Fibroblast of skin of back (primary cell): ENCODE measurements at places on chromosomes 4 and X.

- no peak for DNase-seq
These were observed 16.7 kb downstream of the ATP5ME start for GRCh38 chr4:657338-657833.

- DNase-seq, result no peak
These were observed 4.3 kb upstream of the FGG start for GRCh38 chr4:154616731-154617130.

GRCh38 chrX:17036171-17036961 lies 89.9 kb downstream of the REPS2 start:
- no peak for DNase-seq

DNA sequence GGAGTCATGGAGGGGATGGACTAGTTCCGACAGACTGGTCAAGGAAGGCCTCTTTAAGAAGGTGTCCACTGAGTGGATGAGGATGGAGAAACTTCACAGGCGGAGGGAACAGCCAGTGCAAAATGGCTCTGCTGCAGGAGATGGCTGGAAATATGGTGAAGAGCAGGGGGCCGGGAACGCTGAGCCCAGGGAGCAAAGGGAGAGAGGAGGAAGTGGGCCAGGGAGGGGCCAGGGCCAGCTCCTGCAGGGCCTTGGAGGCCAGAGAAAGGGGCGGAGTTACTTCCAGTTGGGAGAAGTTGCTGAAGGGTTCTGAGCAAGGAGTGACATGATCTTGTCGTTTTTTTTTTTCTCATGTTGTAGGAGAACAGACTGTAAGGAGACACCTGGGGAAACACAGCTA lies 94.5 kb downstream of the WFS1 start:
- no peak for DNase-seq

DNA sequence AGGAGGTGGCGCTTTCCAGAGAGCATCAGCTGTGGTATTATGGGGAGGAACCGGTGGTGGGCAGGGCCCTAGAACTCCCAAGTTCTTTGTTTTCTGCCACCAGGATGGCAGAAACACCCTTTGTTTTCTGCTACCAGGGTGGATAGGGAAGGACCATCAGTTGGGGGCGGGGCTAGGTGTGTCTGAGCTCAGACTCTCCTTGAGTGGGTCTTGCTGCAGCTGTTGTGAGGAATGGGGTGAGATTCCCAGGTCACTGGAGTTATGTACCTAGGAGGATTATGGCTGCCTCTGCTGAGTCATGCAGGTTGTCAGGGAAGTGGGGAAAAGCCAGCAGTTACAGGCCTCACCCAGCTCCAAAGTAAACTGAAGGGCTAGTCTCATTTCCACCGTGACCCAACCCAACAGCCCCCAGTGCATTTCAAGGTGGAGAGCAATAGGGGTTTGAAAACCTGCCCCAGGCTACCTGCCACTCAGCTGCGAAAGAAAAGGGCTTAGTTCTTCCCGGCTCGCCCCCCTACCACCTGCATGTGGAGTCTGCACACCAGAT lies 167.8 kb upstream of the FAM241A start:
- no peak for DNase-seq

GRCh38 chr4:121148000-121148399 lies 16.1 kb downstream of the TNIP3 start:
- DNase-seq, result peak; percentile 52

GRCh38 chr4:10281996-10282395 lies 165.4 kb upstream of the WDR1 start:
- peak; percentile 40 for DNase-seq

DNA sequence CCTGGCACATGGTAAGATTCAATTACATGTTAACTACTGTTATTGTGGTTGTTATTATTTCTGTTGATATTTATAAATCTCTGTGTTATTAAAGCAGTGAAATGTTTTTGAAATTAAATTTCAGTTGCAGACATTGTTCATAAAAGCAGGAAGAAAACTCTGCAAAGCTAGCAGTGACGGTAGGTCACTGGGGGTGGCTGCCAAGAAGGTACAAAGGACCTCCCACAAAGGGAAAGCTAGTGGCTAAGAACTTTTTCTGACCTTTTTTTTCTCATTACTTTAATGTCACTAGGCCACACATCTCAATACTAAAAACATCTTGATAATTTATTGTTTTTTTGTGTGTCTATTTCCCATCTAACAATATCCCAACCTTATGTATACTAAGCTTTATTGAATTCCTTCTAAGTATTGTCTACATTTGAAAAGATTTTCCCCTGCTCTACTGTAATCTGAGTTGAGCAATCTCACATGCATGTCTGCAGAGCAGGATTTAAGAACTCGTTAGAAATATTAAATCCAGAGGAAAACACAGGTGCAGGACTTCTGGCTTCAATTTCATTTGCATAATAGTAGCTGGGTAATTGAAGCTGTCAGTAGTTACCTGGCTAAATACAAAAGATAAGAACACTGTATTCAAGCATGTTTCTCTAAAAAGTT lies 197.3 kb downstream of the CFAP299 start:
- DNase-seq, result no peak

DNA sequence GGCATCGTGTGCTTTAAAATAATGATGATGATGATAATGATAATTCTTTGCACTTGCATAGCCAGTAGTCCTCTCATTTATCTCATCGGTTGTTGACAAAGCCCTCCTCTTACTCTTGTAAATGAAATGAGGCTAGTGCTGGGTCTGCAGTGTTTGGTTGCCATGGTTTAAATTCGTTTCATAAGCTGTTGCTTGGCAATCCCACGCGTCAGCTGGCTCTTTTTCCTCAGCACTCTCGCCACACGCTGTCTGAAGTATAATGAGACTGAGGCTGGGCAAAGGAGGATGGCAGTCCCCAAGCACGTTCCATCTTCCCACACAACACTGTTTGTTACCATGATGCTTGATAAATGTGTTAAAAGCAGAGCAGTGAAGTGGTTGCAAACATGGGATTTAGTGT lies 15.5 kb downstream of the PAGE4 start:
- DNase-seq, result no peak

GRCh38 chr4:153502584-153502983 lies 36.4 kb downstream of the TMEM131L start:
- peak; percentile 56 for DNase-seq

DNA sequence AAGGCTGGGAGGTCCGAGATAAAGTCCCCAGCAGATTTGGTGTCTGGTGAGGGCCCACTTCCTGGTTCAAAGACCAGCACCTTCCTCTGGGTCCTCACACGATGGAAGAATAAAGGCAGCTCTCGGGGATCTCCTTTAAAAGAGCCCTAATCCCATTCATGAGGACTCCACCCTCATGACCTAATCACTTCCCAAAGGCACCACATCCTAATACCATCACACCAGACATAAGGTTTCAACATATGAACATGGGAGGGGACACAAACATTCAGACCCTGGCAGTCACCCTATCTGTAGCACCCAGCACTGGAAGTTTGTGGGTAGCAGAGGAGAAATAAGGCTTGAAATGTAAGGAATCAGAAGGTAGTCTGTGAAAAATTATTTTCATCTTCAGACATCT lies 112.9 kb upstream of the NOCT start:
- no peak for DNase-seq

- no peak for DNase-seq
These were observed 55.4 kb downstream of the NOP14 start for GRCh38 chr4:2907706-2908293.

GRCh38 chr4:127783026-127783769 lies 1.1 kb downstream of the HSPA4L start:
- DNase-seq, result peak; percentile 29

DNA sequence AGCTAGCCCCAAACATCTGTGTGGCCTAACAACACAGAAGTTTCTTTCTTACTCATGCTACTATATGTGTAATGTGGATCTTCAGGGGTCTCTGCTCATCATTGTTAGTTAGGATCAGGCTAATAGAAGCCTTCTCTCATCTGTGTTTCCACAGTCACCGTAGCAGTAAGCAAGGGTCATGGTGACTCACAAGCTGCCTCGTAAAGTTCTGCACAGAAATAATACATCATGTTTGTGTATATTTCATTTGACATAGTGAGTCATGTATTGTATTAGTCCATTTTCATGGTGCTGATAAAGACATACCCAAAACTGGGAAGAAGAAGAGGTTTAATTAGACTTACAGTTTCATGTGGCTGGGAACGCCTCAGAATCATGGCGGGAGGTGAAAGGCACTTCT lies 38.7 kb downstream of the SLC4A4 start:
- peak; percentile 78 for DNase-seq

DNA sequence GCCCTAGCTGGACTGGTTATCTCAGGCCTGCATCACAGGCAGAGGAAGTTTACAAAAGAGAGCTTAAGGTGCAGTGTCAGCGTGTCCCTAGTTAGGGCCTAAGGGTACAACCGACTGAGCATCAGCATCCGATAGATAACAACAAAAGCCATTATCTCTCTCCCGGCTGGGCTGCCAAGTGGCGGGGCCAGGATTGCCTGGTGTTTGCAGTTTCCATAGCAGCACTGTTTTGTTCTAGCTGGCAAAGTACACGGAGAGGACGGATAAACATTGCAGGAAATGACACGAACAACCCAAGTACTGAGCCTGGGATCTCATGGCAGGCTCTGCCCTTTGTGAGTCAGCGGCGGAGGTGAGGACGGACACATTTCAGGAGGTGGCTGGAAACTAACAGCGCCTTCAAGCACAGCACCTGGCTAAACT lies 104.7 kb upstream of the NOCT start:
- peak; percentile 49 for DNase-seq

DNA sequence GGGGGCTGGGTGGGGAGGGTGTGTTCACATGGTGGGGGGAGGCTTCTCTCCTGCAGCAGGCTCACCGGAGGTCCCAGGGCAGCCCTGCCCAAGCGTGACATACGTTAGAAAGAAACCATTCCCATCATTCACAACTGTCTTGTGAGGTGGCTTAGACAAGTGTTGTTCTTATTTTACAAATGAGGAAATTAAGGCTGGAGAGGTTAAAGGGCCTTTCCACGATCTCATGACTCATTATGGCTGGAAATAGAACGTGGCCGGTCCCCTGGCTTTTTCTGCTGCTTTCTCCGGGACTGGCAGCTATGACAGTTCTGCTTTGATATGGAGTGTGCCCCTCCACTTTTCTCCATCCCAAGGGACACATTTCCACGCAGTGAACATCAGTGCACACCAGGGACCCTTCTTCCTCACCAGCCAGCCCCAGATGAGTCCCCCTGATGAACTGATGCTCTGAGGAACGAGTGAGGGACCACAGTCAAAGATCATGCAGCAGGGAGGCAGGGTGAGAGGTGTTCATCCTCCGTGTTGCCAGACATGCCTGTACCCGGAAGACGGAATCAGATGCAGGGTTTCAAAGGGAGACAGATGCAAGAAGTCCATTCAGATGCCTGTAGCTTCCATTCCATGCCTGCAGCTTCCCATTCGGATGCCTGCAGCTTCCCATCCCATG lies 64.0 kb upstream of the ACSL1 start:
- no peak for DNase-seq

GRCh38 chrX:100090931-100091330 lies 319.1 kb downstream of the PCDH19 start:
- peak; percentile 94 for DNase-seq

- DNase-seq, result no peak
These were observed 26.8 kb upstream of the ATXN3L start for GRCh38 chrX:13346646-13347045.

DNA sequence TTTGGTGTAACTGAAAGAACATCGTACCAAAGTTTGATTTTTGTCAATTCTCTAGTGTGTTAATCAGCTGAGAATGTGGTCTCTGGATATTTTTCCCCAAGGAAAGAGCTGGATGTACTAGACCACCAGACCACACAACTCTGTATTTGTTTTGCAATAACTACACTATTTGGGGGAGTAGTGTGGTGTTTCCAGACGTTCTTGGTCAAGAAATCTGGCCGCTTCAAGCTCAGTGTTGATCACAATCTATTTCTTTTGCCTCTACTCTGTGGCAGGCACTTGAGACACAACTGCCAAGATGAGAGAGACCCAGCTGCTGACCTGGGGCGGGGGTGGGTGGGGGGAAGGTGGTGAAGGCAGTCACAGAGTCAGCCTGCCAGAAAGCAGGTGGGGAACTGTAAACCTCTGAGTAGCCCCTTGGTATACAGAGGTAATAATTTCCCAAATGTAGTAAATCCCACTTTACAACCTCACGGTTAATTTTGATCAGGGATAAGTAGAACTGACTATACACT lies 30.6 kb downstream of the PTTG2 start:
- no peak for DNase-seq

- DNase-seq, result peak; percentile 20
These were observed 338.6 kb upstream of the ZFP42 start for GRCh38 chr4:187656959-187657358.

GRCh38 chr4:183360161-183360919 lies 38.1 kb upstream of the CLDN24 start:
- DNase-seq, result peak; percentile 58

- no peak for DNase-seq
These were observed 943.6 kb downstream of the DMD start for GRCh38 chrX:32267796-32268195.

- DNase-seq, result peak; percentile 90
These were observed 44.8 kb downstream of the GAB1 start for GRCh38 chr4:143381189-143382118.

DNA sequence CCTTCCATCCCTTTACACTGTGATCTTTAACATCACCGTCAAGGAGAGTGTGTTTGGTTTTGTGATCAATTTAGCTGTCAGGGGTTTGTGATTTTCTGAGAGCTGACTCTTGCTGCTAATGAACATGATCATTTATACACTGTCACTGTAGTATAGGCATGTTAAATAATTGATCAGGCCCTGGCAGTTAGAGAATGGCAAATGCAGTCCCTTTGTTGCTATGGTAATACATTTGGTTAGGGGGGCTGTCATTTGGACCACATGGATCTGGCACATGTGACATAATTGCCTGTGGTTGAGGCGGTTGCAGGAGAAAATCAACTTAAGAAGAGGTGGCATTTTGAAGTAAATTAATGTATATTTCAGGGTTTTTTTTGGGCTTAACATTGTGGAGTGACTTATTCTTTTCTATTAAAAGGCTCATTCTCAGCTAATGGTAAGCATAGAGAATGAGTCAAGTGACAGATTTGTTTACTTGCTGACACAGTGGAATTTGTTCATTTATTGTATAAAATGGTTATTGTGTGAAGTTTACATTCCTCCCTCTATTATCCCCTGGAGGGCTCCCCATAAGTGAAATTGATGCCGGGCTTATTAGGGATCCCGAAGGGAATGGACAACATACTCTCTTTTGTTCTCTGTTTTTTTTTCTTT lies 114.0 kb downstream of the FHIP1A start:
- DNase-seq, result no peak

DNA sequence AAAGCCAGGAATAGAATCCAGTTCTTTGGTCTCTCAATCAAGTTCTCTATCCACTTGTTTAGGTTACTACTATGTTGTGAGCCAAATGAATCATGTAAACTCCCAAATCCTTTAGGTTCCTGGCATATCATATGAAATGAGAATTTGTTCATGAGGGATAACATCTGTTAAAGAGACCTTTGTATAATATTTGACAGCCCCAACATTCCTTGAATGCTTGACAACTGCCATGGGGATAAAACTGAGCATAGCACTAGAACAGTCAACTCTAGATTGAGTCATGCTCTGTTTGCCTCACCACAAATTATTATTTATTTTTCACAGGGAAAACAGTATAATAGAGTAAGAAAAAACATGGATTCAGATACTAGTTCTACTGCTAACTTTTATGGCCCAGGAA lies 93.3 kb downstream of the NAA11 start:
- peak; percentile 67 for DNase-seq
